ENCODE measurements at places on chromosomes 3 and 15.

DNA sequence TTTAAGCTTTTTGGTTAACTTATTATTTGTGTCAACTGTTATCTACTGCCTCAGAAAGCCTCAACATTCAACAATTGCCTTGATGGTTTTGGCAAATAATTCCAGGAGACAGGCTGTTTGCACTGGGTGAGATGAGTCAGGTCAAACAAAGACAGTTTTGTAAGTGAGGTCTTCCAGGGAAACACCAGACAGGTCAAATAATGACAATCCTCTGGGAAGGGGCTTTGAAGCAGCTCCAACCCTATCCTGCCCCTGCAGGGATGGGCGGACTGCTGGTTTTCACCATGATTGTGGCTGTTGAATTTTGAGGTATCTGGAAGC, 79.4 kb upstream of the PRR23E start:
- no peak for DNase-seq

GRCh38 chr15:52080031-52080430, 32.5 kb downstream of the BCL2L10 start:
- DNase-seq, result no peak

GRCh38 chr3:132016061-132017041, 18.5 kb downstream of the CPNE4 start:
- DNase-seq, result no peak

DNA sequence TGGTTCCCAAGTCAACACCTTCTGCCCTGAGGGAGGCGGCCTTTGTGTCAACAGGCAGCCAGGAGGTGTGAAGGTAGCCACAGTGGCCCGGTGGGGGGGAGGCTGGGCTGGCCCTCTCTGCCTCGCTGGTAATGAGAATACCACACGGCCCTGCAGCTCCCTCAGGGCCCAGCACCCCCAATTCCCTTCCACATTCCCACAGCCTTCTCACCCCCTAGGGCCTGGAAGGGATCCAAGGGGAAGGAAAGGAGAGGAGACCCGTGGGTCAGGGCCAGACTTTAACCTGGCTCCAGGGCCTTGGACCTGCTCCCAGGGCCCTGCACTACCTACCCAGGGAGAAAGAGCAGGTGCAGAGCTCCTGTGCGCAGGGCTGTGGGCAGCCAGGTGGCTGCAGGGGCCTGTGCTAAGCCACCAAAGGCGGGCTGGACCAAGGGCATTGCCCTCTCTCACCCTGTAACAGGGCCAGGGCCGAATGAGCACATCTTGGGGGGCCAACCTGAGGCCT, 8.7 kb upstream of the MESP2 start:
- DNase-seq, result no peak

- no peak for DNase-seq
These were observed 59.2 kb downstream of the OXSM start for GRCh38 chr3:25849091-25849490.

DNA sequence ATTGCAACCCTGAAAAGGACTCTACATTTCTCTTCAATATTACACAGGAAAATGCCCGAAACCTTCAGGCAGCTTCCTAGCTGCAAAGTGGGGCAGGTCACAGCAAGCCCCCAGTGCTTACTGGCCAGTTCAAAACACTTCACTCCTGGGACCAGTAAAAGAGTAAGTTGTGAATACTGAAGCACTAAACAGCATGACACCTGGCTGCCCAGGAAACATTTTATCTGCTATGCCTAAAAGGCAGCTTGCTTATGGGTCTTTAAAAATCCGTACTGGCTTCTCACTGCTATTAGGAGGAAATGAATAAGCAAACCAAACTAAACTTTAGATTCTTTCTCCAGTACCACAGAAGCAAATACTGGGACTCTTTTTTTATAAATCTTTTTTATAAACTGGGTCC, 457.9 kb upstream of the ALCAM start:
- no peak for DNase-seq

- DNase-seq, result no peak
These were observed 18.7 kb downstream of the OR5H15 start for GRCh38 chr3:98185180-98185579.

DNA sequence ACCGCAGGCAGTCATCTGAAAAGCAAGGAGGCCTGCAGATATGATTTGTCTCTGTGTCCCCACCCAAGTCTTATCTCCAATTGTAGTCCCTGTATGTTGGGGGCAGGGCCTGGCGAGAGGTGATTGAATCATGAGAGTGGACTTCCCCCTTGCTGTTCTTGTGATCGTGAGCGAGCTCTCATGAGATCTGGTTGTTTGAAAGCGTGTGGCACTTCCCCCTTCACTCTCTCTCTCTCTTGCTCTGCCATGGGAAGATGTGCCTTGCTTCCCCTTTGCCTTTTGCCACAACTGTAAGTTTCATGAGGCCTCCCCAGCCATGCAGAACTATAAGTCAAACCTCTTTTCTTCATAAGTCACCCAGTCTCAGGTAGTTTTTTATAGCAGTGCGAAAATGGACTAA, 83.3 kb downstream of the TMCO5A start:
- no peak for DNase-seq

GRCh38 chr15:69854001-69854400, 243.7 kb downstream of the TLE3 start:
- DNase-seq, result no peak

DNA sequence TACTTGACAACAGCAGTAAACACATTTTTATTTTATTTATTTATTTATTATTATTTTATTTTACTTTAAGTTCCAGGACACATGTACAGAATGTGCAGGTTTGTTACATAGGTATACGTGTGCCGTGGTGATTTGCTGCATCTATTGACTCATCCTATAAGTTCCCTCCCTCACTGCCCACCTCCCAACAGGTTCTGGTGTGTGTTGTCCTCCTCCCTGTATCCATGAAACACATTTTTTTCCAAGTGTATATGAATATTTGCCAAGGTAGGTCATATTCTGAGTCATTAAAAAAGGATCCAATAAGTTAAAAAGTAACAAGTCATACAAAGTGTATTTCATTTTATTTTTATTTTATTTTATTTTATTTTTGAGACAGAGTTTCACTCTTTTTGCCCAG, 567.3 kb upstream of the KCNMB2 start:
- no peak for DNase-seq

GRCh38 chr15:92682741-92683510, 27.4 kb upstream of the FAM174B start:
- no peak for DNase-seq

GRCh38 chr3:58321791-58322190, 10.9 kb upstream of the PXK start:
- DNase-seq, result no peak

- no peak for DNase-seq
These were observed 34.1 kb upstream of the NMD3 start for GRCh38 chr3:161187046-161187445.

DNA sequence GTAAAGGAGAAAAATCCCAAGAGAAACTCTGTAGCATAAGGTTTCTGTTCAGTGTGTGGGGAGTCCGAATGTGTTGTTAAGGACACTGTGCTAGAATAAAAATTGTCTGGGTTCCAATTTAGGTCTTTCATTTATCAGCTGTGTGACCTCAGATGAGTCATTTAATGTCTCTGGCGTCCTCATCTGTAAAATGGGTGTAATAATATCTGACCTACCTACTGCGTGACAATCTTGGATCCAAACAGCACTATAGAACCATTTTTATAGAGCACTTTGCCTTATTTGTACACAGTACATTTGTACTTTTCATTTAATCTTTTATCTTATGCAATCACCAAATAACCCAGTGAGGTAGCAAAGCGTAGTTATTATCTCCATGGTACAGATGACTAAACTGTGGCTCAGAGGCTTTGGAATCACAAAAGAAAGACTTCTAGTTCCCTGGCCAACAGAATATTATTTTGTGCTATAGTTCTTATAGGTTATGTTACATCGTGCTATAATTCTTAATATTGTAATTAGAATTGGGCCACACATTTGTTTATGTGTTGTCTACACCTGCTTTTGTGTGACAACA, 46.6 kb upstream of the TNIK start:
- DNase-seq, result no peak

- DNase-seq, result no peak
These were observed 286.9 kb downstream of the EPHB1 start for GRCh38 chr3:135081856-135082434.

GRCh38 chr3:142263112-142263511, 37.7 kb upstream of the GK5 start:
- no peak for DNase-seq

GRCh38 chr3:9721015-9721699, 10.4 kb upstream of the BRPF1 start:
- DNase-seq, result no peak

DNA sequence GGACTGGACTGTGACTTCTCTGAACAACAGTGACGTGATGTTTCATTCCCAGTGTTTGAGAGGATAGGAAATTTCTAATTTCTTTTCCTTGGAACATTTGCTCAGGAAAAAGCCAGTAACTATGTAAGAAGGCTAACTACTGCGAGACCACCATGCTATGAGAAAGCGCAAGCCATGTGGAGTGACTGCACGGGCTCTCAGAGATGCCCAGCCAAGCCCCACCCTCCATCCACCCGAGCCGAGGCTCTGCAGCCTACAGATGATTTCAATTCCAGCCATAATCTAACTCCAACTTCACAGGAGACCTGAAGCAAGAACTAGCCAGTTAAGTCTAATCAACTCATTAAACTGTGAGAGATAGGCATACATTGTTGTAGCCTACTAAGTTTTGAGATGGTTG, 124.3 kb downstream of the GREM1 start:
- DNase-seq, result no peak

DNA sequence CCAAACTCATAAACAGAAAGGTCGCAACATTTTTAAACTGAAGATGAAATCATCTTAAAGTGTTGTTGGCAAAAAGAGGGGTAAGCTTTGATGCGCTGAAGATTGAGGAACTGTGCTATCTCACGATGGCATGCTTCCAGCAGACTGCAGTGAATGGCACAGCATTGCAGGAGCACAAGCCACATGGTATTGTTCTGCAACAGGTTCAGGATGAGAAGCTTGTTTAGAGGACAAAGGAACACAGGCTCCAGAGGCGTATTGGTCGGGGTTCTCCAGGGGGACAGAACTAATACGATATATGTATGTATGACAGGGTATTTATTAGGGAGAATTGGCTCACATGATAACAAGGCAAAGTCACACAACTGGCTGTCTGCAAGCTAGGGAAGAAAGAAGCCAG, 13.8 kb upstream of the PLD1 start:
- no peak for DNase-seq

DNA sequence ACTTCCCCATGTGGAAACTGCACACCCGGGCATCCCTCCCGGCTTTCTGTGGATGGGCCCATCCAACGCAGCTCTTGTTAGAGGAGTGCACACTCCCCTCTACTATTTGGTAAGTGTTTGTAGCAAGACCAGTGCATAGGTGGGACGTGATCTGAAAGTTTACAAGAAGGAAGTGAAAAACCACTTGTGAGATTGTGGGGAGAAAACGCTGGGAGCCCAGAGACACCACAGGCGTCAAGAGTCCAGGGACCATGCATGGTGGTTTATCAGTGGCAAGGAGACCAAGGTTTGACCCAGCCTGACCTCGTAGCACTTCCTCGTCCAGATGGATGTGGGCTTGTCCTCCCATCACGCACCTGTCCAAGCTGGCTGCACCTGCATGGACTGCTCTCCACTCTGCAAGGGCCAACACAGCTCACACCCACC, 51.6 kb downstream of the ATP10A start:
- DNase-seq, result no peak

- DNase-seq, result no peak
These were observed 101.5 kb upstream of the TMC3 start for GRCh38 chr15:81475471-81475870.

- no peak for DNase-seq
These were observed 138.5 kb downstream of the CHSY1 start for GRCh38 chr15:101113114-101114005.

DNA sequence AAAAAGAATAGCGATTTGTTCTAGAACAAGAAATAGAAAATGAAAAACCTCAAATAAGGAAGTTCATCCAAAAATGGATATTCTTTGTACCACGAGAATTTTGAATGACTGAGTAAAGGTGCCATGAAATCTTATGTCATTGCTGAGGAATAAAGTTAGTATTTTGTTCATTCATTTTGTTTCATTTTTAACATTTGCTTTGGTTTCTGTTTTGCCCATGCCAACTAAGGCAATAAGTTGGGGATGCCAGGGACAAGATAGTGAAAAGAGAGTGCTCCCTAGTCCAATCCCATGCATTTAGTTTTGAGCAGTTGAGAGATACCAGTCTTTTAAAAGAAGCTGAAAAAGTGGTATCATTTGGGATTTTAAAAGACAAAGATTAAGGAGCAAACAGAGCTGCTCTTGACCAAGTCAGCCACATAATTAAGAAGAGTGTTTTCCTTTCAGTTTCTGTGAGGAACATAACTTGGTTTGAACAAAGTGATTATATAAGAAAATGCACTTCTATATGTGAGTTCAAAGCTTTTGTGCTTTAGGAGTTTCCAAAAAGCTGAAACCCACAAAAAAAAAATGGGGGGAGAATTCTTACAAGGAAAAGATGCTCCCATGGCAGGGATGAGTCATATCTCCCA, 201.4 kb downstream of the PLOD2 start:
- no peak for DNase-seq

GRCh38 chr3:171200750-171201088, 174.2 kb upstream of the SLC2A2 start:
- no peak for DNase-seq

DNA sequence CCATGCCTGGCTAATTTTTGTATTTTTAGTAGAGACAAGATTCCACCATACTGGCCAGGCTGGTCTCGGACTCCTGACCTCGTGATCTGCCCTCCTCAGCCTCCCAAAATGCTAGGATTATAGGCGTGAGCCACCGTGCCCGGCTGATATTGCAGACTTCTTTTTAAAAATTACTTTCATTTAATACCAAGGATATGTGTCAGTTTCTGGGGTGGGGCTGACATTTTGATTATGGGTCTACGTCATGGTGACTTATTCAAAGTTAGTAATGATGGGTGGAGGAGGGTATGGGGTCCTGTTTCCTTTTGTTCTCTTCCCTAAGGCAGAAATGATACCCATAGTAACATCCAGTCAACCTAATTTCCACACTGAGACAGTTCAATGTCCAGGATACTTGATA, 34.7 kb downstream of the GBE1 start:
- DNase-seq, result no peak

GRCh38 chr15:87142096-87142495, 1062.4 kb downstream of the AGBL1 start:
- DNase-seq, result no peak
